ENCODE measurements at places on chromosomes 6 and 20.

GRCh38 chr6:108896111-108896661 lies 48.0 kb downstream of the ARMC2 start:
- no peak for DNase-seq

GRCh38 chr6:82363428-82364086 lies at the start of gene TPBG:
TPBG (plus strand) TSS chr6:82363817; CDS start chr6:82364962, 1,145 bp downstream.
- no peak for DNase-seq

GRCh38 chr6:53180678-53181077 lies 32.0 kb upstream of the GCM1 start:
- DNase-seq: no peak

DNA sequence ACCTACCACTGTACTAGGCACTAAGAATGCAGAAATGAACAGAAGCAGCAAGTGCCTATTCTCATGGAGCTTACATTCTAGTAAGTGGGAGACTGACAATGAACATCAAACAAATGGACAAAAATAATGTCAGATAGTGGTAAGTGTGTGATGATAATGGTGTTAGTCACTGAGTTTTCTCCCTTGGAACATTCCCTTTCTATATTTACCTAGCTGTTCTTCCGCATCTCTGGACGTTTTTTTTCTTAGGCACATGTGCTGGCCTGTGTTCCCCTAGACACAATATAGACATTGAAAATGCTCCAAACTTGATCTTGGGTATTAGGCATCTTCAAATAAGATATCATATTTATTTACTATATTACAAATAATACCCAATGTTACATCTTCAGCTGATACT lies 218.1 kb upstream of the GJE1 start:
- DNase-seq: no peak

GRCh38 chr20:43895235-43895634 lies 19.4 kb upstream of the TOX2 start:
- no peak for DNase-seq

All from liver (tissue), 10 donors.